ENCODE measurements at places on chromosomes 3 and 15. TPM values are rescaled to one million over a fixed set of nuclear protein-coding genes. Genes with fewer than 3 reads are reported as not detected.
A peak's percentile ranks its signal among the peaks of the same experiment; 100 is the strongest.

- peak; percentile 55 for DNase-seq
Observed at GRCh38 chr3:14620512-14620911, 31.1 kb upstream of the CCDC174 start.

The TMEM207 gene
- total RNA-seq: not detected

DNA sequence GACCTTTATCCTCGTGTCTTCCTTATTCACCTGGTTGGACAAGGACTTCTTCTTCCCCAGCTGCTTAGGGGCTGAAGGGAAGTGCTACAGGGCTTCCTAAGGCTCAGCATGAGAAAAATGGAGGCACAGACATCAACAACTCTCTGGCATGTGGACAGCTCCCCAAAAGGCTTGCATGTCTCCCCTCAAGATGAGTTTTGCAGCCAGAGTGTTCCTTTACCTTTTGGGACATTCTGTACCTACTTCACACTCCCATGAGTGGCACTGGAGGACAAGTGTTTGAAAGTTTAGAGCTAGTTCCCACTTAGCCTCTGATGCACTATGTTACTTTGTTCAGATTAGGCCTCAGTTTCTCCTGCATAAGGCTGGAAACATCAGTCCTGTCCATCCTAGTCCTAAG lies 77.1 kb upstream of the HACD2 start:
- no peak for DNase-seq

The TP63 gene
- total RNA-seq: 43.2 TPM

The ANKUB1 gene
- not detected for total RNA-seq

The IFT80 gene
- total RNA-seq: 51.7 TPM

The FANCD2OS gene
- not detected for total RNA-seq

The SLITRK3 gene
- 0.51 TPM for total RNA-seq

The SLC33A1 gene
- total RNA-seq: 30.4 TPM

The MOBP gene
- not detected for total RNA-seq

The IL20RB gene
- 5.4 TPM for total RNA-seq

The STX19 gene
- total RNA-seq: 0.41 TPM

DNA sequence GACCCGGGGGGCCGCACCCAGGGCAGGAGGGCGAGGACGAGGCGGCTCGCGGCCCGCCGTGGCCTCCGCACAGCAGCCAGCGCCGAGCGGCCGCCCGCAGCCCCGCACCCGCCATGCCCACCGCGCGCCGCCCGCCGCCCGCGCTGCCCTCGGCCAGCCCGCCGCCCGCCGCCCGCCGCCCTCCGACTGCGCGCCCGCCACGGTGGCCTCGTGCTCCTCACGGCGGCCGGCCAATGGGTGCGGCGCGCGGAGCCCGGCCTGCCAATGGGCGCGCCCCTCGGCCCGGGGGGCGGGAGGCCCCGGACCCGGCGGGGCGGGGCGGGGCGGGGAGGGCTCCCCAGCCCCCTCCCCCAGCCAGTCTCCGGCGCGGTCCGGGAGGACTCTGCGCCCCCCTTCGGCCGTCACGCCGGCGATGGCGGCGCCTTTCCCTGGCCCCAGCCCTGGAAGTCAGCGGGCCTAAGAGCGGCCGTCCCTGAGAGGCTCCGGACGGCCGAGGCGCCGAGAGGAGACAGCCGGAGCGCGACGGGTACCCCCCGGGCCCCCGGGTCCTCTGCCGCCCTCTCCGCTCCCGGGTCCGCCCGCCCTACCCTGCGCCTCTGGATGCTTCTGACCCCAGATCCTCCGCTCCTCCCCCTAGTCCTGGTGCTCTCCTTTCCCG lies at the start of gene NT5DC2:
Gene NT5DC2 (minus strand): TSS at position 235 of the 658 bp plus-strand sequence. CDS start 120 bp downstream, at position 115.
- DNase-seq: peak; percentile 92
